ENCODE measurements at places on chromosomes 7 and 10.

- no peak for DNase-seq
These were observed 4.2 kb upstream of the ADAM12 start for GRCh38 chr10:126392469-126392868.

GRCh38 chr10:122894261-122894944 is 15.0 kb upstream of the FAM24B start:
- no peak for DNase-seq

DNA sequence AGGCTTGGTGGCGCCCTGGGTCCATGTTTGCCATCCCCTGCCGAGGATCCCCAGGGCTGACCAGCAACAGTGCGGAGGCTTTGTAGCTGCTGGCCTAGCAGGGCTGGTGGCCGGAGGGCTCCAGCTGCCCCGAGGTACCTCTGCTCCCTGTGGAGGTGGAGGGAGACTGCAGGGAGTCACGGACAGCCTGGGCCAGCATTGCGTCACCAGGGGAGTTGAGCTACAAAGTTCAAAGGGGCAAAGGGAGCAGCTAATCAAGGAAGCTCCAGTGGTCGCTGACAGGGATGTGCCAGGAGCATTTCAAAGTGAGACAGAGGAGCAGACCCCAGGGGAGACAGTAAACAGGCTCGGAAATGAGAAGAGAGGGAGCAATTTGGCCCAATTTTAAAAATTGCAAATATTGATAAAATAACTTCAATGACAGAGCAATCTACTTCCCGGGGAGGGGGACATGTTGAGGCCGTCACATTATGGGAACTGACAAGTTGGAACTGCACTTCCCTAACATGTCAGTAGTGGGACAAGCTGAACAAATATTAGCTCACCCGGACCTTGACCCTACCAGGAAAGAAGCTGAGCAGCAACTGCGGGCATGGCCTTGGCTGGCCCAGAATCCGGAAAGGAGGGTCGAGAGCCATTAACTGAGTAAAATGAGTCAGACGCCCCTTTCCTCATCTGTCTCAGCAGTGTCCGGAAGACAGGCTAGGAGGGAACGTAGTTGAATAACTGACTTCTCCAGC is 39.4 kb downstream of the BTBD16 start:
- DNase-seq = no peak

DNA sequence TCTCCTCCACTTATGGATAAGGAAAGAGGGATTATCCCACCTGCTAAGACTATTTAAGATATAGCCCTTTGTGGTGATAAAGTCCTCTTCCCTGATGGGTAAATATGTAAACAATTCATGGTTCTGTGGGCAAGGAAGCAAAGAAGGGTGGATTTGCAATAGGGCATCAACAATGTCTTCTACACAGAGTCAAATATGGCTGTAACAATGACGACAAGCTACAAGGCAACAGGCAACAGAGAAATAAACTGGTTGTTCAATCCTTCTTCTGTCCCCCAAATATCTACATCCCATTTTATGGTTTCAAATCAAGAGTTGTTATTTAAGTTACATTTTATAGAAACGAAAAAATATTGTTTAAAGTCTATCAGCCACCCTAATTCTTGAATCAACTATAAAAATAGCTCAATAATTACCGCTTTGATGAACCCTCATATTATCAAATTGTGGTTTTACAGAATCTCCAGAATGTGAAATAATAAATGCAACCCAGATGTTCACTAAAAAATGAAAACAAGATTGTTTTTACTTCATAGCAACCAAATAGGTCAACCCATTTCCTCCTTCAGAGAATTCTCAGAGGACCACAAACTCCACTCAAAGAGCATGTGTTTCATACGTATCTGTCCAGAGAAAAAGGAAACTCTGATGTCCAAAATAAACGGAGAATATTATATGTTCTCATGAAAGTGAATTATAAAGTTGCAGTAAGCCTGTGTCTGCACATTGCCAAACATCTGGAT is 13.8 kb downstream of the CYTH3 start:
- DNase-seq = no peak

DNA sequence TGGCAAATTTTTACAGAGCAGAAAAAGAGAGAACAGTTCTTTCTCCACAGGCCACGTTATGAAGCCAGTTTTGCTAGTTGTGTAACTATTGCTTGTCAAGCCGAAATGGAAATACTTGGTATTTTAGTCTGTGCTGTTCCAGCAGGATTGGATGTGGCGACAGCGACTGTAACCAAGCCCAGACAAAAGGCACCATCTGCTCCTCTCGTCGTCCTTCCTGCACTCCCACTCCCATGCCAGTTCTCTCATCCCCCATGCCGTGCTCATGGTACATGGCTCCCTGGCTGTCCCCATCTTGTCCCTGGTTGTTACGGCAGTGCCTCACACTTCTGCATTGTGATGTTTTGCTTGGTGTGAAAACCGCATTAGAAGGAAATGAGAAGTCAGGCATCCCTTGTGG is 185.7 kb upstream of the FZD8 start:
- no peak for DNase-seq

DNA sequence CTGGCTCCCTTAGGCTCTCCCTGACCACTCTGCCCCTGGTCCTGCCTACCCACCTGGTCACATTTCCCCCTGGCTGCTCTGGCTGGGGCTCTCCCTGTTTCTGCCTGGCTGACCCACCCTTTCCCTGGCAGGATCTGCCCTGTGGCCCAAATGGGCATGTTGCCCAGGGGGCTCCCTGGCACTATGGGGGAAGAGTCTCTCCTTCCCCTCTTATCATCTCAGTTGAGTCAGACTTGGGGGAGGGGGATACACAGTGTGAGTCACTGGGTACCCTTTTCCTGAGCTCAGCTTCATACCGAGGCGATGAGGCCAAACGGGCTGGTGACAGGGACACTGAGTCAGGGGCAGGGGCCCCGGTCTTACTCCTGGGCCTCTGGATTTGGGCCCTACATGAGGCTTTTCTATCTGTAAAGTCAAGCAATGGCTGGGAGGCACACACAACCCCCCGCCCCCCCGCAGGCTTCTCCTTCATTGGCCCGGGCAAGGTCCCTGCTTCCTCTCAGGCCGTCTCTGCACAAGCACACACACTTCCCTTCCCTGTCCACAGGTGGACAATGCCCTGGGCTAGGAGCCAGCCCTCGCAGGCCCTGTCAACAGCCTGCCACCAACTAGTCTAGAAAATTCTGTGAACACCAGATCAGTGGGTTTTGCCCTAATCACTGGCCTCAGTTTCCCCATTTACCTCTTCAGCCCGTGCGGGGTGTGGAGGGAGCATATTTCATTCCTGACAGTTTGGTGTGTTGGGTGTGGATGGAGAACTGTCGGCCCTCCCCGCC is 627 bp upstream of the FLNC start:
- DNase-seq = no peak

DNA sequence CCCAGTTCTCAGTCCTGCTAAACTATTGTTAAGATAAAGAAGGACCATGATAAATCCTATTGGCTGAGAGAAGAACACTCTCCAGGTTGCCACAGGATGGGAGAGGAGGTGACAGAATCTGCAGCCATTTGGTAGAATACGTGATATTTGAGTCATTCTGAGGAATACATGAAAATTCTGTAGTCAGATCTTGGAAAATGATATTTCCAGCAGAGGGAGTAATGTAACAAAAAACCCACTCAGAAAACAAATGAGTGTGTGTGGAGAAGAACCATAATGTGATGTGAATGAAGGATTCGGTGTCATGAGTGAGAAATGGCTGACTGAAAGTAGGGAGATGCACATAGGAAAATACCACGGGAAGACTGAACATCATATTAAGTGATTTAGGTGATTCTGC is 128.5 kb upstream of the PFKP start:
- no peak for DNase-seq

GRCh38 chr7:2516194-2516555 is 3.4 kb upstream of the LFNG start:
- DNase-seq = no peak

- DNase-seq = no peak
These were observed 4.8 kb downstream of the DENND2A start for GRCh38 chr7:140635816-140636215.

DNA sequence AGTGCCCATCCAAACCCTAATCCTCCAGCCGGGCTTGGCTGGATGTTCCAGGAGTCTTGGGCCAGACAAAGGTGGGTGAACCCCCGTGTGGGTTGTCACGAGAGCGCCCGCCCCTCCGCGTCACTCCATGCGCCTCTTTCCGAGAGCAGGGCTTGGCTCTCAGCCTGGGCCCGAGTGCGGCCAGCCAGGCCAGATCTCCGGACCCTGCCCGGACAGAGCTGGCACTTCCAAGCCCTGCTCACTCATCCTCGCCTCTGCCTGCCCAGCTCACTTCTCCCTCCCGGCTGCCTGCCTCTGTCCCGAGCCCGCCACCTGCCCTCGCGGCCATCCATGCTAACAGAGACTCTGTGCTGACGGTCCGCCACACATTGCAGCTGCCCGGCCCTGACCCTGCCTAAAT is 34.6 kb downstream of the AGAP3 start:
- DNase-seq = no peak

GRCh38 chr10:77622889-77623291 is 14.7 kb downstream of the KCNMA1 start:
- DNase-seq = no peak

DNA sequence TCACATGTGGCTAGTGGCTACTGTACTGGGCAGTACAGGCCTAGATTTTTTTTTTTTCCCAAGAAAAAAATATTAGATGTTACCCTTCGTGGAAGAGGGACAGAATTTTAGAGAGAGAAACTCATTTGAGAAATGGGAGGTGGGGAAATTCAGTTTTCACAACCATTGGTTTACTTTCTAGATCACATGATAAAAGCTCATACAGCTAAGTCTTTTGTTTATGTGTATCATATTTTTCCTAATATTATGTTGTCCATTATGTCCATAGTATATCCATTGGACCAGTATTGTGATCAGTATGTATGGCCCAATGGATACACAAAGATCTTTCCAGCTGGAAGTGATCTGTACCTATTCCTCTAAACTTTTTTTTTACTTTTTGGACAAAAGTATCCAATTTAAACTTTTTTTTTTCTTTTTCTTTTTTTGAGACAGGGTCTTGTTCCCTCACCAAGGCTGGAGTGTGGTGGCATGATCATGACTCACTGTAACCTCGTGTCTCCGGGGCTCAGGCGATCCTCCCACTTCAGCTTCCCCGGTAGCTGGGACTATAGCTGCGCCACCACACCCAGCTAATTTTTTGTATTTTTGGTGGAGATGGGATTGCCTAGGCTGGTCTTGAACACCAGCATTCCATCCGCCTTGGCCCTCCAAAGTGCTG is 4.1 kb downstream of the CALU start:
- DNase-seq = no peak

- DNase-seq = no peak
These were observed 176.2 kb upstream of the RNF32 start for GRCh38 chr7:156464339-156464738.

DNA sequence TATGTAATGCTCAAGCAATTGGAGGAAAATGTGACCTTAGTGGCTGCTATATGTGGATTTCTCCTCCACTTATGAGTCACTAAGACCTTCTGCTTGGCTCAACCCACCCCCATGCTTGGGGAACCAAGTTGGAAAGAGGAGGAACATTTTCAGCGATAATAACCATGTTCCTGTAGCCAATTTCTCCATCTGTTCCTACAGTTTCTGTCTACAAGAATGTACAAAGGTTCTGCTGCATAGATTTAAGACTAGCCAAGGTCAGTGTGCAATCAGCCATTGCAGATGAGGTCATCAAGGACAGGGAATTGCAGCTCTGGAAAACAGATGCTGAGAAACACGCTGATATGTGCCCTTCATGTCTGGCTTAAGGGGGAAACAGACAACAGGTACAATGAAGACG is 5.6 kb upstream of the NRCAM start:
- no peak for DNase-seq

DNA sequence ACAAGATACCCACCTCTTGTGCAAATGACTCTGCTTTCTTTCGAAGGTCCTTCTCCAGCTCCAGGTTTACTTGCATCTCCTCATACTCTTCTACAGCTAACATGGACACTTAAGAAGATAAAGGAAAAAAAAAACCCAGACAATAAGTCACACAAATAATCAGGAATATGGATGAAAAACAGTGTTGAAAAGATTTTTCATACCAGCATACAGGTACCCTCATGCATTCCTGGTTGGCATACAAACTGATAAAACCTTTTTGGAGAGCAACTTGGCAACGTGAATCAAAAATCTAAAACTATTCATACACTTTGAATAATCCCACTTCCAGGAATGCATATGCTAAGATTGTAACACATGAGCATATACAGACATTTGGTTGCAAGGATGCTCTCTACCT is 60.1 kb downstream of the SHTN1 start:
- DNase-seq = no peak

GRCh38 chr10:6956562-6956961 is 376.5 kb upstream of the PRKCQ start:
- DNase-seq = no peak

DNA sequence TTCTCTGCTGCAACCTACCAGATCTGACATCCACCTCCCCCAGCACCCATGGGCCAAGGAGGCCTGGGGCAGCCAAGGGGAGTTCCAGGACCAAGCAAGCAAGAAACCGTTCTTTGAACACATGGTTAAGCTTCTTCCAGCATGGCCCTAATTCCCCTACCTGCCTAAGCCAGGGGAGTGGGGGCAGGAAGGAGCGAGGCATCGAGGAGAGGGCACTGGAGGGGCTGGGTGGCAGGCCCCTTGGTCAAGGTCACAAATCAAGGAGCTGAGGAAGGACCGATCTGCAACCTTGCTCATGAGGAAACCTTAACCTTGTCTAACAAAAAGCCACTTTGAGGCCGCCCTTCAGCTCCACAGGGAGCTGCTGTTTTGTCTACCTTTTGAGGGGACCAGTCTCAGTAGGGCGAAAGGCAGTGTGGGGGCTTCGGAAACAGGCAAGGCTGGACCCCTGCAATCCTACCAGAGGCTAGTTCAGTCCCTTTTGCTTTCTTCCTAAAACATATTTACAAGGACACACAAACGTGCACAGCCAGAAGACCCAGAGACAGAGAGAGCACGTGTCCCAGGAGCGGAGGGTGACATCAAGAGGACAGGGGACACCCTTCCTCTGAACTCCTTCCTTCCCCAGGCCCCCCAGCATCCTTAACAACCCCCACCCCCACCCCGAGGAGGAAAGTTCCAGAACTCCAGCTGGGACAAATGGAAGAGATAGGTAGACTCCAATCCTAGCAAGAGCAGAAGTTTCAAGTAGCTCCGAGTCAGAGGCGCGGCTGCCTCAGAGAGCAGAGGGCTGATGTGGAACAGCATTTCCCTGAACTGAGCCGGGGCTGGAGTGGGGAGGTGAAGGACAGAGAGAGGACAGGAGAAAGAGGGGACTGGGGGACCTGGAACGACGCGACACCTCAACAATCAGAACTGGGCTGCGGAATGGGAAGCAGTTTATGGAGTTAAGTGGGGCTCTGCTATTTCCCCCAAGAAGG is 28.2 kb downstream of the SPOCK2 start:
- no peak for DNase-seq

- no peak for DNase-seq
These were observed 81.7 kb downstream of the DLG5 start for GRCh38 chr10:77844713-77845445.
